AG04450 (cell line): ENCODE measurements at places on chromosomes 1 and 21. TPM values are rescaled to one million over a fixed set of nuclear protein-coding genes. Genes with fewer than 3 reads are reported as not detected.

DNA sequence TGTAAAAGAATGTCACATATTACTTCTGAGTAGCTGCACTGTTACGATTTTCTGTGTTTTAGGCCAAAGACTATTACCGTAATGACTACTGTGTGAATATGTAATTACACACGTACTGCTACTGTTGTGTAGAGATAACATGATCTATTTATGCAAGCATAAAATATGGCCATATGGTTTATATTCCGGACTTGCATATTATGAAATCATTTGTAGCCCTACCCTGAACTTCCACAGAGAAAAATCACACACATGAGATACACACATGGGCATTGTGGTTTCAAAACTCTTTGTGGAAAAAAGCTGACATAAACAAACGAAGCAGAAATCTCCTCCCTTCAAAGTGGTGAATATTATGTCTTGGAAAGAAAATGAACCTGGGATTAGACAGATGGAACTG is 373.0 kb upstream of the ADAMTS5 start:
- no peak for DNase-seq

LAPTM5 gene
- 0.43 and 0.53 TPM in 2 replicates for polyA plus RNA-seq

DNA sequence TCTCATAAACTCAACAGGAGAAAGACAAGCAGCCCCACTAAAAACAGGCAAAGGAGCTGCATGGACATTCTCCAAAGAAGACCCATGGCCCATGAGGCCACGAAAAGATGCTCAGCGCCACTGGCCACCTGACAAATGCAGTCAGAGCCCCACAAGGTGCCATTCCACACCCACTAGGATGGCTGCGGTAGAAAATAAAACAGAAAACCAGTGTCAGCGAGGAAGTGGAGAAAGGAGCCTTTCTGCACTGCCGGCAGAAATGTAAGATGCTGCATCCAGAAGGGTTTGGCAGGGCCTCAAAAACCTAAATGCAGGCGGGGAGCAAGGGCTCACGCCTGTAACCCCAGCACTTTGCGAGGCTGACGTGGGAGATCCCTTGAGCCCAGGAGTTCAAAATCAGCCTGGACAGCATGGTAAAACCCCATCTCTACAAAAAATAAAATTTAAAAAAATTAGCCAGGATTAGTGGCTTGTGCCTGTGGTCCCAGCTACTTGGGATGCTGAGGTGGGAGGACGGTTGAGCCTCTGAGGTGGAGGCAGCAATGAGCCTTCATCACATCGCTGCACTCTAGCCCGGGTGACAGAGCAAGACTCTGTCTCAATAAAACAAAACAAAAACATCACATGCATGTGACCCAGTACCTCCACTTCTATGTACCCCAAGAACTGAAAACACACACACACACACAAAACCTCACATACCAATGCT is 4.2 kb downstream of the WNT9A start:
- DNase-seq = no peak

ABCG1 gene
- polyA plus RNA-seq = 0.67 and 0.71 TPM in 2 replicates

DNA sequence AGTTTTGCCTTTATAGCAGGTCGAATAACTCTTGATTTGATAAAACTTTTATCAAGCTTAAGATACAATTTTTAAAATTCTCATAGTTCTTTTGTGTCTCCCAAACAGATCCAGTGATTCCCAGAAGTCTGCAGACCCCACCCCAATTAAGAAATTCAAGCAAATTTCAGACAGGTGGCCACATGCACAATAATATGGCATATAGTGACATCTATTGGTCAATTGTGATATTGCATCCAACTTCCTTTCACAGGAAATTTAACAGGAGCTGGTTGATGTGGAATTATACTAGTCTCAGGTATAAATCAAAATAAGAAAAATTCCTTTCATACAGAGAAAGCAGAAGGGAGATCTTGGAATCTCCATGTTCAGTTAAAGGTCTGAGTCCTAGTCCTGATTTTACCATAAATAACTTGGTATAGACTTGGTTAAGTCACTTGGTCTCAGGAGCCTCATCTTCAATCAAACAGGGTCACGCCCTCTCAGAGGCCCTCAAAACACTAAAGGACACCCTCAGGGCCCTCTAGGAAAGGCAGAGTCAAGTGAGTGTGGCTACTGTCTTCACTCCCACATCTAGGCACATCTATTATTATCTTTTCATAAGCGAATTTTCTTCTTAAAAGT is 24.1 kb downstream of the PIGM start:
- no peak for DNase-seq

GRCh38 chr21:43917515-43918384 is 52.7 kb downstream of the AGPAT3 start:
- DNase-seq = no peak

- DNase-seq = no peak
Observed at GRCh38 chr21:28454564-28455252, 538.0 kb downstream of the LTN1 start.

GRCh38 chr1:110114784-110115183 is 2.5 kb downstream of the UBL4B start:
- no peak for DNase-seq

- no peak for DNase-seq
Observed at GRCh38 chr21:34636961-34637360, 22.0 kb upstream of the RCAN1 start.

PARS2 gene
- polyA plus RNA-seq = 4.2 and 4.7 TPM in 2 replicates

LCE3E gene
- not detected in 2 replicates for polyA plus RNA-seq

GRCh38 chr1:40435471-40435870 is 14.8 kb upstream of the ZFP69B start:
- DNase-seq = no peak

TMEM50A gene
- polyA plus RNA-seq = 103 and 134 TPM in 2 replicates

GRCh38 chr1:160863061-160863773 is 530 bp upstream of the CD244 start:
- no peak for DNase-seq

GRCh38 chr1:200900877-200901276 is 6.2 kb downstream of the INAVA start:
- no peak for DNase-seq
